ENCODE measurements at places on chromosomes 16 and 17.

GRCh38 chr16:62583414-62583813 is 547.2 kb upstream of the CDH8 start:
- DNase-seq = no peak

- peak; percentile 69 for DNase-seq
Measured at GRCh38 chr17:44221084-44221861, 1.8 kb upstream of the UBTF start.

DNA sequence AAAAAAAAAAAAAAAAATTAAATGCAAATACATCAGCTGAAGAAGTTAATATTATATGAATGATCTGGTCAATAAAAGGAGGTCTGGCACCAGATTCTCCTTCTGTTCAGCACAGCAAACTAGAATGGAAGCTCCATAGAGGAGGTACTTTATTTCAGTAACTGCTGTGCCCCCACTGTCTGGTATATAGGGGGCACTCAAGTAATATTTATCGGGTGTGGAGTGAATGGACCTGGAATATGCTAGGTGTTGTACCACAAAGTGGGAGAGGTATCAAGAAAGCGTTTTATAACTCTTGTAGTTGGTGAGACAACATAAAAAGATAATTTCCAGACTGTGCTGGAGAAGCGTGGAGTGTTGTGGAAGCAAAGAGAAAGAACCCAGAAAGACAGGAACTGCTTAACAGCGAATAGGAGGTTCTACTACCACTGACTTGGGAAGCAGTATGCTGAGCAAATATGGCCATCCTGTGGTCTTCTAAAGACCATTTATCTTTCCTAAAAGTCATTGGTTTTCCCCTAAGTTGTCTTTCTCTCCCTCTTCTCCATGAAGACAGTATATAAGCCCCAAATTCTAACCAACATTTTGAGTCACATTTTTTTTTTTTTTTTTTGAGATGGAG is 12.2 kb upstream of the PRKCA start:
- DNase-seq = no peak

- DNase-seq = no peak
Measured at GRCh38 chr16:15777533-15778203, 79.2 kb downstream of the MYH11 start.

DNA sequence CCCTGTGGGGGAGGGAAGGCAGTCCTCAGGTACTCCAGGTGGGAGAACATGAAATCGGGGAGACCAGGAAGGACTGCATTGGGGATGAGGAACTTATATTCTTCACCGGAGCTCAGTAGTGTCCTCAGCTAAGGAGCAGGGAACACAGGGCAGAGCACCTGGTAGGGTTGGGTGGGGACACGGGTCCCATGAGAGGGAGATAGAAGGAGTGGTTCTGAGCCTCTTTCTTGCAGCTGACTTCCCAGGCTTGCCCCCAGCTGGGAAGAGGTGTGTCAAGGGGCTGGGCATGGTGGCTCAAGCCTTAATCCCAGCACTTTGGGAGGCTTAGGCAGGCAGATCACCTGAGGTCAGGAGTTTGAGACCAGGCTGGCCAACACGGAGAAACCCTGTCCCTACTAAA is 2.1 kb downstream of the FHOD1 start:
- DNase-seq = no peak

DNA sequence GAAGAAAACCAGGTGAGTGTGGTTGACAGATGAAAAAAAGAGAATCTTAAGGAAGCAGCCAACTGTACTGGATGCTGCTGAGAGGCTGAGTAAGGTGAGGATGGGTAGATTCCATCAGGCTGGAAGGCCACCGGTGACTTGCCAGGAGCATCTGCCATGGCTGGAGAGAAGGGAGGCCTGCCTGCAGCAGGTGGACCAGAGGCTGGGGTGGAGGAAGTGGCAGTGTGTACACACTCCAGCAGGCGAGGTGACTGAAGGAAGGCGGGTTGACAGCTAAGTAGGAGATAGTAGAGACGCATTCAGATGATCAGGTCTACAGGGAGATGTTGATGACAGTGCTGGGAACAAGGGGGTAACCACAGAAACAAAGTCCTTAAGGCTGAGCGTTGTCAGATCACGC is 69.5 kb downstream of the USP43 start:
- no peak for DNase-seq

DNA sequence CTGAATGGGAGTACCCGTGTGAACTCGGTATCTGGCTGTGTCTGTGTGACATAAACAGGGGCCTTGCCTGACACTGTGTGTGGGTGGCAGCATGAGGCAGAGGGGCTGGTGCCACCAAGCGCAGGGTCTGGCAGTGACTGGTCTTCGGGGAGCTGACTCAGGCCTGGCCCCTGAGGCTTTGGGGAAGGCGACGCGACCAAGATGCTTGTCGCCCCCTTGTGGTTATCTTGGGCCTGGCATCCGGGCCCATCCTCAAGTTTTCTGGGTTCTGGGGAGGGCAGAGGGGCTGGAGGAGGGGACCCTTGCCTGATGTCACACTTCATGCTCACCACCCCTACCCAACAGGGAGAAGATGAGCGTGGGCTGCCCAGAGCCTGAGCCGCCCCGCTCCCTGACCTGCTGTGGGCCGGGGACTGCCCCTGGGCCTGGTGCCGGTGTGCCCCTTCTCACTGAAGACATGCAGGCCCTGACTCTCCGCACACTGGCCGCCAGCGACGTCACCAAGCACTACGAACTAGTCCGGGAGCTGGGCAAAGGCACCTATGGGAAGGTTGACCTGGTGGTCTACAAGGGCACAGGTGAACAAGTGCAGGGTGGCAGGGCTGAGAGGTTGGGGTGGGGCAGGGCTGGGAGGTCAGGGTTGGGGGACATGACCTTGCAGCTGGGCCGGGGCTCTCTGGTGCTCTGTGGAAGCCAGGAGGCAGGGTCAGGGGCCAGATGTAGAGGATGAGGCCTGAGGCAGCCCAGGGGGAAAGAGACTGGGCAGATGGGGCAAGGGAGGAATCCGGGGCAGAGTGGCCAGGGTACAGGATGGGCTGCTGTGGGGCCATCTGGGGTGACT is 24.9 kb downstream of the SBK1 start:
- peak; percentile 56 for DNase-seq

DNA sequence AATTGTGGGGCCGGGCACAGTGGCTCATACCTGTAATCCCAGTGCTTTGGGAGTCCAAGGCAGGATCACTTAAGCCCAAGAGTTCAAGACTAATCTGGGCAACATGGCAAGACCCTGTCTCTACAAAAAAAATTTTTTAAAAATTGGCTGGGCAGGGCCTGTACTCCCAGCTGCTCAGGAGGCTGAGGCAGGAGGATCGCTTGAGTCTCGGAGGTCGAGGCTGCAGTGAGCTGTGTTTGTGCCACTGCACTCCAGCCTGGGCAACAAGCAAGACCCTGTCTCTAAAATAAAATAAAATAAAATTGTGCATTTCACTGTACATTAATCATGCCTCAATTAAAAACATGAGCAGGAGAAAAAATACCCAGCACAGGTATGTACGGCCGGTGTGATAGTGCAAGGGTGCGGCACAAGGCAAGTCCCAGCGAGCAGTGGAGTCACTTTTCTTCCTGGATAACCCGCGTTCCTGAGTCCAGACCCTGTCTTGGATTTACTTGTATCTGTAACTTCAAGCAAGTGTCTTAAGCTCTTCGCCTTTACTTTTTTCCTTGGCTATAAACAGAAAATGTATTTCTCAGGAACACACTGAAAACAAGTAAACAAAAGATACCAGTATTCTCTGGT is 11.4 kb downstream of the ZDHHC7 start:
- DNase-seq = no peak
